CD4-positive, CD25-positive, alpha-beta regulatory T cell (primary cell): ENCODE measurements at places on chromosomes 3 and 15.

- no peaks in the 10 kb centered on the region for H3K4me1 ChIP-seq
- H3K36me3 ChIP-seq = peaks cover under 1% of the 10 kb centered on the region
- no peak for DNase-seq
- no peak overlapping the region for H3K27ac ChIP-seq
Measured at GRCh38 chr3:11413071-11413470, 140.9 kb downstream of the ATG7 start.

- no peaks in the 10 kb centered on the region for H3K36me3 ChIP-seq
- H3K27ac ChIP-seq = no peak overlapping the region
- no peak for DNase-seq
- H3K4me1 ChIP-seq = no peaks in the 10 kb centered on the region
Measured at GRCh38 chr3:65478551-65479500, 559.9 kb downstream of the MAGI1 start.

DNA sequence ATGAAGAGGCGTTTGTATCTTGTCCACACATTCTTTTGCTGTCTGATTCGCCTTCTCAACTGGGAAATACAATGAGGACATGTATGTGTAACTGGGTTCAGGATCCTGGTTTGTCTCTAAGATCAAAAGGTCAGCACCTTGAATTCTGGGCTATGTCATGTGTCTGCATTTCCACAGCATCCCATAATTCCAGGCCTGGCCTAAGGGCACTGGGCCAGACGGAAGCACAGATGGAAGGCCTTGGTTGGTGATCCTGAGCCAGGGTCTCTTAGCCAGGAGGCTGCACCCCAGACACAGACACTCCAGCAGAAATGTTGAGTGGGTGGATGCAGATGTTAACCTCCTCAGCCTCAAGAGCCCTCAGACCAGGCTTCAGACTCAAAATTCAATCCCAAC lies 23.7 kb upstream of the HERC1 start:
- H3K36me3 ChIP-seq = no peaks in the 10 kb centered on the region
- H3K4me1 ChIP-seq = peaks cover 25% of the 10 kb centered on the region
- DNase-seq = no peak

DNA sequence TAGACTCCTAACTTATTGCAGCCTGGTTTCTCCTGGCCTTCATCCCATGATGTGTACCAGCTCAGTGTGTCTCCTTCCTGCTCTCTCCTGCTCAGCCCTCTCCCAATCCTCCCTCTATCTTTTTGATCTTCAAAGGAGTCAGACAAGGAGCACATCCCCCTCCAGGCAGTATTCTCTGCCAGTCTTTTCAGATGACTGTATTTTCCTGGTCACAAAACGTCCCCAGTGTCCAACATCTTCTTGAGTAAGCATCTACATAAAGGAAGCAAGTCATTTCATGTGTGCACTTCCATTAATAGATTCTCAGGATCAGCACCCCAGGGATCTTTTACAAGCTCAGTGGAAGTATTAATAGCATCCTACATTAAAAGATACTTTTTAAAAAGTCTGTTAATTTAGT lies 148.9 kb upstream of the THBS1 start:
- no peak overlapping the region for H3K27ac ChIP-seq
- no peaks in the 10 kb centered on the region for H3K36me3 ChIP-seq
- peaks cover 11% of the 10 kb centered on the region for H3K4me1 ChIP-seq
- DNase-seq = no peak

- no peaks in the 10 kb centered on the region for H3K27me3 ChIP-seq
- DNase-seq = no peak
- H3K4me3 ChIP-seq = no peak overlapping the region
- no peaks in the 10 kb centered on the region for H3K4me1 ChIP-seq
Measured at GRCh38 chr3:127161973-127162579, 30.9 kb upstream of the PRR23E start.

- H3K27me3 ChIP-seq = peaks cover 4% of the 10 kb centered on the region
- H3K27ac ChIP-seq = no peak overlapping the region
- no peaks in the 10 kb centered on the region for H3K36me3 ChIP-seq
- no peaks in the 10 kb centered on the region for H3K4me1 ChIP-seq
Measured at GRCh38 chr3:66693461-66694031, 192.7 kb upstream of the LRIG1 start.

- no peak overlapping the region for H3K27ac ChIP-seq
- no peaks in the 10 kb centered on the region for H3K36me3 ChIP-seq
- H3K4me1 ChIP-seq = no peaks in the 10 kb centered on the region
- no peak overlapping the region for H3K4me3 ChIP-seq
Measured at GRCh38 chr3:150070271-150070670, 99.6 kb upstream of the PFN2 start.

DNA sequence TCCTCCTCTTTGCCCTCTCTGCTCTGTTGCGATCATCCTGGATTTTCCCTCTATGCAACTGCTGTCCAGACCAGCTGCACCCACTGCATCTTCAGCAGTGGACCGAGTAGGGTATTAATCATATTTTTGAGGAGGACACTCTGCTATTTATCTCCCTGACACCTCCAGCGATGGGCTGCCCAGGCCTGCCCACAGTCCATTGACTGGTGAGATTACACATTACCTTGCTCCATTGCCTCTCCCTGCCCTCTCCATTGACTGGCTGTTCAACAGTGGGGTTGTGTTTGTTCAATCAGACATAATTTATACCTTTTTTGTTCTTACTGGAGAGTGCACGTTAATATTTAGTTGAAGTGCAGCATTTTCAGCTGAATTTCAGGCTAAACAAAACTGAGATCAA lies 559.3 kb upstream of the ARRDC4 start:
- H3K4me1 ChIP-seq = no peaks in the 10 kb centered on the region
- H3K4me3 ChIP-seq = no peak overlapping the region
- no peaks in the 10 kb centered on the region for H3K27me3 ChIP-seq
- H3K27ac ChIP-seq = no peak overlapping the region

DNA sequence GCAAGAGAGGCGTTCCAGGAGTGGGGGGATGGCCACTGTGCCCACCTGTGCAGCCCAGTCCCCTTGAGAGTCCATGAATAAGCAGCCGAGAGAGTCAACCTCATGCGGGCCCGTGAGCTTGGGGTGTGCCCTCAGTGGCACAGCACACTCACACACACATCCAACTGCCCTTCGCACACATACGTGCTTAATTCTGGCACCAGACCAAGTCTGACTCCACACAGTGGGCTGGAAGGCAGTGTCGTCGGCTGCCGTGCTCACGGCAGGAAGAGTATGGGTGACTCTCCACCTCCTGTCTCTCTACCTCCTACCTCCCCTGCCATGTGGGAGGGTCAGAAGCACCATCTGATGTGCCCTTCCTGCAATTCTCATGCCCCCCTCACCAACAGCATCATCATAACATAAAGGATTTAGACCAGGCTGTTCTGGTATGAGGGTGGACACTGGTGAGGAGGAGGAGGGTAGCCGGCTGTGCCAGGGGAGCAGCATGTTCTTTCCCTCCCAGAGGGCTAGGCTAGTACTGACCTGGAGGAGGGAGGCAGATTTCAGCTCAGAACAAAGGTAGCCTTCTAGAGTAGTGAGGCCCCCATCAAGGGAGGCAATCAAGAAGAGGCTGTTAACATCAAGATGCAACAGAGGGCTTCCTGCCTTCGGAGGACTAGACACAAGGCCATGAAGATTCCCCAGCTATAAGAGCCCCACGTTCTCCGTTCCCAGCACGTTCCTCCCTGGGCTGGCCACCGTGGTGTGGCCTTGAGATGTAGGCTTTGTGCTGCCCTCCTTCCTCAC lies 5.3 kb upstream of the STRA6 start:
- DNase-seq = no peak
- H3K4me1 ChIP-seq = no peaks in the 10 kb centered on the region
- no peaks in the 10 kb centered on the region for H3K27me3 ChIP-seq
- H3K36me3 ChIP-seq = no peaks in the 10 kb centered on the region
- H3K27ac ChIP-seq = no peak overlapping the region

DNA sequence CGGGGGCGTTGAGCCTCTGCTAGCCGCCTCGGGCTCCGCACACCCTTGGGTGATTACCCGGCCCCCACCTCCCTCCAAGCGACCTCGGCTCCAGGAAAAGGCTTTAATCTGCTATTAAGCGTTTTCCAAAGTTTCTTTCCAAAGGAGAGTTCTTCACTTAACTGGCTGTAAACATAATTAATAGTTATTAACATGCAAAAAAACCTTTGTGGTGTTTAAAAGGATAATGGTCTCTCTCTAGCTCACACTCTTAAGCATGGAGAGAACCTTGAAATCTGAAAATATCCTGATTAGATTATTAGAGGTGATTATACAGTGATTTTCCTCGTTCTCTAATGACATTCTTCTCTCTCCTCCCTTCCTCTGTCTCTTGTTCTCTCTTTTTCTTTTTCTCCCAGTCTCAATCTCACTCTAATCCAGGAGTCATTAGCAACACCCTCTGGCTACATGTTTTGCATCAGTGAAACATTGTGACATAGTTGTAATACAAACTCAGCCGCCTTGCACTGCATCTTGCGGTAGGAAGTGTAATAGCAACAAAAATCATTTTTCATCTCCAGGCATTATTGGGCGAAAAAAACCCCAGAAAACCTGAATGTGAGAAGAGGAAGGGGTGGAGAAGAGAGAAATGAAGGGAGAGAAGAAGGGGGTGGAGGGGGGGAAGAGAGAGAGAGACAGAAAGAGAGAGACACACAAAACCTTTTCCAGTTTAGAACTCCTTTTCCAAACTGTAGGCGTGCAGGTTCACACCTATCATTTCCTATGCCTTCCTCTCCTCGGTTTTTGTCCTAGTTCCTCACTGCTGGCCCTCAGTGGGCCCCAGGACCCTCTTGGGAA lies 24.4 kb downstream of the NR2F2 start:
- H3K27me3 ChIP-seq = peaks cover 63% of the 10 kb centered on the region
- no peak for DNase-seq
- H3K4me1 ChIP-seq = peaks cover 25% of the 10 kb centered on the region
- no peaks in the 10 kb centered on the region for H3K36me3 ChIP-seq
- no peak overlapping the region for H3K4me3 ChIP-seq

GRCh38 chr3:107450254-107450893 lies 72.4 kb upstream of the BBX start:
- H3K4me1 ChIP-seq = no peaks in the 10 kb centered on the region
- H3K4me3 ChIP-seq = no peak overlapping the region
- H3K27ac ChIP-seq = no peak overlapping the region
- DNase-seq = no peak

DNA sequence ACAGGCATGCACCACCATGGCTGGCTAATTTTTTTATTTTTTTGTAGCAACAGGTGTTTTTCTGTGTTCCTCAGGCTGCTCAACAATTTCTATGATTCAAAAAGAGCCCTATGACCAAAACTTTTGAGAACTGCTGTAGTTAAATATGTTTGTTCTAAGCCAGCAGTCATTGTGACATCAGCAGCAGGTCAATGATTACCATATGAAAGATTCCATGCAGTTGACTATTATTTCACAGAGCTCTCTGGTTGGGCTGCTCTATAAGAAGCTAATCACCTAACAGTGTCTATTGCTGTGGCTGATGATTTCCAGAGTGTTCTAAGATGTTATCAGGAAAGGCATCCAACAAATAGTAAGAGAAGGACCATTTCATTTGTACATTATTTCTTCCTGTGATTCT lies at the start of gene CCDC54:
TSS of gene CCDC54 (plus strand) at position 289 of the 400 bp plus-strand sequence. CDS start 149 bp downstream, outside the sequence.
- no peak for DNase-seq
- H3K36me3 ChIP-seq = no peaks in the 10 kb centered on the region
- H3K27ac ChIP-seq = no peak within 1 kb of the TSS
- H3K4me1 ChIP-seq = no peaks in the 10 kb centered on the region

- no peak overlapping the region for H3K27ac ChIP-seq
- peaks cover 15% of the 10 kb centered on the region for H3K4me1 ChIP-seq
- no peak for DNase-seq
Measured at GRCh38 chr15:58331560-58331912, 100.3 kb upstream of the LIPC start.
